ENCODE measurements at places on chromosomes 2 and 18. TPM values are rescaled to one million over a fixed set of nuclear protein-coding genes. Genes with fewer than 3 reads are reported as not detected.

MC5R gene
- polyA plus RNA-seq: 0.27 TPM

GRCh38 chr2:237418300-237418699 is 4.3 kb upstream of the COL6A3 start:
- DNase-seq: no peak

DNA sequence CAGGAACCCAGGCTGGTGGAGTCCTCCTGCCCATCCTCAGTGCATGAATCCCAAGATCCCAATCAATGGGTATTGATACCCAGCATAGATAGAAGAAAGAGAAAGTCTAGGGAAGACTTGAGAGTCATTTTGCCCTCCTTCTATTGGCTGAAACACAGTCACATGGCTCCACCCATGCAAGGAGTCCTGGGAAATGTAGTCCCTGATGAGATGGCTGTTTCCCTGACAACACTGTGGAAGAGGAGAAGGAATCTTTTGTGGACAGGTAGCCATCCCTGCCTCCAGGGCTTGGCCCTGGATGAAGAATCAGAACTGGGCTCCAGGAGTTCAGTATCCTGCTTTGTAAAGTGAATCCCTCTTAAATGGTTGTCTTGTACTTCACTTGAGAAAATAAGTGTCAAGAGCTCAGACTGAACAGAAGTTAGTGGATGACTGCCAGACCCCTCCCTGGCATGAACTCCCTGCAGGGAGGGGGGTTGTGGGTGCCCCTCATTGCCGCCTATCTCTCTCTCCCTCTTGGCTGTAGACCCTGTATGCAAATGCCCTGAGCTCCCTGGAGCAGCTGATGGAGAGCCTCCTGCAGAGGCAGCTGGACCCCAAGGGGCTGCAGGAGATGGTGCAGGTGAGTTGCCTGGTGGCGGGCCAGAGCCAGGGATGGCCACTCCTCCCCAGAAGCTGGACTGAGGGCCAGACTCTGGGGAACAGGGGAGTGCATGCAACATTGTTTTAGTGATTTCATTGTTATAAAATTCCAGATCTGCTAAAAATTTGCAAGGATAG is 36.1 kb downstream of the MROH2A start:
- DNase-seq: no peak

GRCh38 chr2:165746501-165746900 is 47.5 kb downstream of the GALNT3 start:
- DNase-seq: no peak

DNA sequence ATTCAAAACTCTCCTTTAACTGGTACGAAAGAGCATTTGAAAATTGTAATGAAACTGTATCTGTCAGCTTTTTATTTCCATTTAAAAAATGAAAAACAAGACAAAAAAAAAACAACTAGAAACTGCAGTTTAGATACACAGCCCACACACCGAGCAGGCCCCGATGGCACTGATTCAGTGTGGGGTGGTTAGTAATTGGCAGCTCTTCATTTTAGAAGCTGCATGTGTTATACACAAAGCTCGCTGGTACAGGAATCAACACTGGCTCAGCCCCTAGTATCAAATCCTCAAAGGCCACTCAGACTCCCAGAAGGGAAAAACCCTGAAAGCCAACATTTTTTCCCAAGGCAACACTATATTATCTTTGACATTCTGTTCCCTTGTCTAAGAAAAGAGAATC is 30.5 kb upstream of the RMDN2 start:
- DNase-seq: no peak

Measured in left renal pelvis (tissue), 4 donors.